Femur (tissue), 1 donor: ENCODE measurements at places on chromosomes 7 and 10.

GRCh38 chr10:124484031-124484430, 22.4 kb downstream of the LHPP start:
- no peak for DNase-seq

GRCh38 chr10:79244068-79244442, 103.2 kb upstream of the PPIF start:
- no peak for DNase-seq

GRCh38 chr10:10489805-10490571, 527.7 kb upstream of the CELF2 start:
- DNase-seq = no peak

GRCh38 chr10:112235920-112236319, 47.3 kb upstream of the TECTB start:
- no peak for DNase-seq

GRCh38 chr10:29860166-29860565, 199.2 kb downstream of the JCAD start:
- no peak for DNase-seq

DNA sequence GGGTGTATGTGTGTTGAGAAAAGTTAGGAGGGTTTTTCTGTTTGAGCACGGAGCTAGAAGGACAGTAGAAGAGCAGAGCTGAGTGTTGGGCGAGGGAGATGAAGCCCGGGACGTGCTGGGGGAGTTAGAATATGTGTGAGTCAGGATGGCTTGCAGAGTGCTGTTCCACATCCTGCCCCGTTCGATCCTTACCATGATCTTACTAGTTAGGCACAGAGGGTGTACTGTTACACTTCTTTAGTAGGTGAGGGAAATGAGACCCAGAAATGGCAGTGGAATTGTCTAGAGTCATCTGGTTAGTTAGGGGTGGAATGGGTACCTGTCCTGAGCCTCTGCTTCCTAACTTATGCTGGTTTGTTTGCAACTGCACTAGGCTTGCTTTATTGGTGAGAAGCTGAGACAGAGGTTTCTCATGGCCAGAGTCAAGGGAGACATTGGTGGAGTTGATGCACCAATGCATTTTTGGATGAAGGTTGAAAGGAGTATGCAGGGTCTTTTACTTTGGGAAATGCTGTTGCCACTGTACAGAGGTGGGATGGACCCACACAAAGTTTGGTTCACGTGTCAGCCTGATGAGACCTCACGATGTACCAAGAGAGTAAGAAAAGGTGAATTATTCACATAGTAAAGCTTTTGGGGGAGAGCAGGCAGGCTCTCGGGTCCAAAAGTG, 42.4 kb downstream of the CCNY start:
- no peak for DNase-seq

DNA sequence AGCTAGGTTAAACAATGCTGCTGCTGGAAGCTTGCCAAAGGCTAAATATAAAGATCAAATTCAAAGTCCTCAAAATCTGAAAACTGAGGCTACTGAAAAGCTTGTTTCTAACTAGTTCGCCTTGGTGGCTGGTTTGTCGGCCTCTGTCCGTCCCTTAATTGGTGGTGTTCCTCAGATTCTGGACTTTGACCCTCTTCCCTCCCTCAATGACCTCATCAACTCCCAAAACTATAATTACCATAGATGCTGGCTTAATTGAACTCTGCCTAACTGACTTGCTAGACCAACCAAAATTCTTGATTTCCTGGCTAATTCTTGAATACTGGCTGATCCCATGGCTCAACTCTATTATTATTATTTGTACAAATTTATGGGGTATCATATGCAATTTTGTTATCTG, 15.6 kb downstream of the ARHGAP21 start:
- DNase-seq = no peak

- DNase-seq = no peak
Measured at GRCh38 chr10:125096371-125096770, 64.0 kb downstream of the CTBP2 start.

DNA sequence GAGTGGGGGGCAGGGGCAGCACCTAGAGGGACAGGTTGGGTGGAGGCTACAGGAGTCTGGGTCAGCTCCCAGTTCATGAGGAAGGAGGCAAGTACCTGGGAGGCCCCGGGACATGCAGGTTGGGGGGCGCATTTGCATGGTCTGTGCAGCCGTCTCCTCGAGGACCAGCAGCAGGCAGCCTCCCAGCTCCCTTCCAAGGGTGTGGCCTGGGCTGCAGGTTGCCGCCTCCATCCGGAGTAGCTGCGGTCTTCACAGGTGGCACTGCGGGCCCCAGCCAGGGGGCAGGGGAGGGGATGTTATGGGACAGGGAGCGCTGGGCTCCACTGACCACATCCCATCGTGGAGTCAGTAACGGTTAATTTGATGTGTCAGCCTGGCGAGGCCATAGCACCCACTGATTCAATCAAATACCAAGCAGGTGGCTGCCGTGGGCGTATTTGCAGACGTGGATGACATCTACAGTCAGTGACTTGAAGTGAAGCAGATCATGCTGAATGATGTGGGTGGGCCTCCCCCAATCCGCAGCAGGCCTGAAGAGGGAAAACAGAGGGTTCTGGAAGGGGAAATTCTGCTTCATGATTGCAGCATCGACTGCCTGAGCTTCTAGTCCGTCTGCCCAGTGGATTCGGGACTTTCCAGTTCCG, 81.6 kb downstream of the PRKAG2 start:
- no peak for DNase-seq

DNA sequence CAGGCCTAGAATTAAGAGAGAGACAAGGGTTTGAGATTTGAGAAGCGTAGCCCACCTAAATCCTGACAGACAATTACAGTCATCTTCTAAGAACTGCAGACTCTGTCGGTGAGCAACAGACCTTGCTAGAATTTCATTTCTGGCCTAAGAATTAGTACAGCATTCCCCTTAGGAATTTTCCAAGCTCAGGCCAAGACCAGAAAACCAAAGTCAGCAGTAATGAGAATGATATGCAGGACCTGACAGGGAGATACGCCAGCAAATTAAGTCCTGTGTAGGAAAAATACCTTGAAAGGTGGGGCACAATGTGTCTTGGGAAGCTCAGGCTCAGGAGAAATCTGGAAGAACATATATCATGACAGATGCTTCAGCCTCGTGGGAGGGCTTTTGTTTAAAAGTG, 52.7 kb upstream of the HERPUD2 start:
- no peak for DNase-seq

- no peak for DNase-seq
Measured at GRCh38 chr10:2049560-2049959, 312.2 kb upstream of the ADARB2 start.

GRCh38 chr7:105589356-105590077, 8.2 kb upstream of the EFCAB10 start:
- peak; percentile 64 for DNase-seq

DNA sequence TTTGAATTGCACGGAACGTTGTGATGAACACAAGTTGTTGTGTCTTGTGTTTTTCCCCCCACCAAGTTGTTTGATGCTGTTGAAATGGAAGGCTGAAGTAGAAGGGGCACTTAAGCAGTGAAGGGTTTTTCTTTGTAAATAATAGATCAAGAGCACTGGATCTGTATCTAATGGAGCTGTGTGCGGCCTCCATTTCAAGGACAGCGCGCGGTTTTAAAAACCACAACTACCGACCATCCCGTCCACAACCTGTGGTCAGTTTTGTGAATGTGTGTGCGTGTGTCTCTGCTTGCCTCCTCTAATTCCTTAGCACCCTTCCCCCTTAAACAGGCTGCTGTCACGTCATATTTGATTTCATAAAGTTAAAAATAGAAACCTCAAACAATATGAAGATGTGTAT, 165.5 kb downstream of the TCF7L2 start:
- DNase-seq = no peak
